HTR-8/SVneo (cell line): ENCODE measurements at places on chromosomes 2 and 18.

GRCh38 chr2:133453032-133453431 lies 115.2 kb downstream of the NCKAP5 start:
- DNase-seq = no peak

- no peak for DNase-seq
Observed at GRCh38 chr2:133235968-133236367, 332.3 kb downstream of the NCKAP5 start.

DNA sequence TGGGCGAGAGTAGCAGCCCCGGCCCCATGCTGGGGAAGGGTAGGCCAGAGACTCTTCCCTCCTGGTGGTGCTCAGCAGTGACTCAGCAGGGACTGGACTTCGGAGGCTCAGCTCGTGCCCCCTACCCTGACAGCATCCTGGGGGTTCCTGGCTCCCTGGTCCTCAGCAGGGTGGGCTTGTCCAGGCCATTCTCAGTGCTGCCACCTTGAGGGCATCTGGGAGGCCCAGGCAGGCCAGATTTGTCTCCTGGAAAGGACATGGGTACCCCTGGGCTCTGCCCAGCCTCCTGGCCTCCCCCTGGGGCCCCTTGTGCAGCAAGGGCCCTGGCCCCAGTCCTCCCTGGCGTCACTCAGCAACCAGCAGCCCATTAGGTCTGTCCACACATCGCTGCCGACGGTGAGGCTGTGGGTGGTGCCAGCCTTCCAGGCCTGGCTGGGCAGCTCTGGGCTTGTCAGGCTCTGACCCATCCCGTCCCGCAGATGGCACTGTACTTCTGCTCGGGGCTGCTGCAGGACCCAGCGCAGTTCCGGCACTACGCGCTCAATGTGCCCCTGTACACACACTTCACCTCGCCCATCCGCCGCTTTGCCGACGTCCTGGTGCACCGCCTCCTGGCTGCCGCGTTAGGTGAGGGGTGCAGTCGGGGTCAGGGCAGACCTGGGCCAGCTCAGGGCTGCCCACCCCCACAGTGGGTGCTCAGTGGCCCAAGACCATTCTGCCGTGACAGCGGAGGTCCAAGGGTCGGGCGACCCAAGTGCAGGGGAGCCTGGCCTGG lies 45.0 kb upstream of the ALPP start:
- no peak for DNase-seq

- no peak for DNase-seq
Observed at GRCh38 chr2:70420143-70420542, 118.3 kb upstream of the FAM136A start.

DNA sequence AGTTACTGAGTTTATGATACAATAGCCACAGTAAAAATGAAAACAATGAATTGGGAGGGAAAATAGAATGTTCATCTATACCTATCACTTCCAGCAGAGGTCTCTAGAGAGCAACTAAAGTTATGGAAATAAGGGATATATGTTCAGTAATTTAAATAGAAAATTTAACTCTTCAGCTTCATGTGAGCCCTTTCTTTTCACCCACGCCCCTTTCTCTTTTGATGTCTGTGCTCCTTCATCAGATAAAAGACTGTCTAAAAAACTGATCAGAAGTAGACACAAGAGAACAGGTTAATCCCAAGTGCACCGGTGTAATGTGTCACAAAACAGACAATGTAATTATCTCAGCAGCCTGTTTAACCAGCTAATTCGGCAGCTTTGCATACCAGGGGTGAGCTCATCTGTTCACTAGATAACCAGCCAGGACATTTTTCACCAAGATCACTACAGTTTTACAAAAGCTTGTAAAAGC lies 238.5 kb upstream of the ERBB4 start:
- DNase-seq = peak; percentile 10

- DNase-seq = no peak
Observed at GRCh38 chr2:218880102-218880858, at the start of gene WNT10A. TSS of gene WNT10A (plus strand) at chr2:218880852. CDS start at chr2:218880996, 144 bp downstream.

GRCh38 chr18:25799231-25799630 lies 291.2 kb downstream of the SS18 start:
- no peak for DNase-seq

GRCh38 chr18:48845174-48845573 lies 105.6 kb downstream of the SMAD7 start:
- DNase-seq = no peak

DNA sequence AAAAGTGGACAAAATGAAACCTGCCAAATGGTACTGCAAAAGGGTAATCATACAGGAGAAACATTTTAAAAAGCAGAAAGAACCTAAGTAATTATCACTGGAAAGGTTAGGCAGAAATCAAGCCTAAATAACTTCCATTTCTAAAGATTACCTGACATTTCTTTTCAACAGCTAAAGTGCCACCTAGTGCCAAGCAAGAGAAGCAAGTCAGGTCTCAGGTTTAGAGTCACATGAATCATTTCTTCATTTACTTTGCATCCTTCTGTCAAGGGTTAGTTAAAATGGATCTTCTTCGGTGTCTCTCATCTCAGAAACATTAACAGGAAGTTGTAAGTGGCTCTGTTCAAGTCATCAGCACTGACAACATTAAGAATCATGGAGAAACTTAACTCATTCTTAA lies 90.3 kb downstream of the AKAIN1 start:
- no peak for DNase-seq

DNA sequence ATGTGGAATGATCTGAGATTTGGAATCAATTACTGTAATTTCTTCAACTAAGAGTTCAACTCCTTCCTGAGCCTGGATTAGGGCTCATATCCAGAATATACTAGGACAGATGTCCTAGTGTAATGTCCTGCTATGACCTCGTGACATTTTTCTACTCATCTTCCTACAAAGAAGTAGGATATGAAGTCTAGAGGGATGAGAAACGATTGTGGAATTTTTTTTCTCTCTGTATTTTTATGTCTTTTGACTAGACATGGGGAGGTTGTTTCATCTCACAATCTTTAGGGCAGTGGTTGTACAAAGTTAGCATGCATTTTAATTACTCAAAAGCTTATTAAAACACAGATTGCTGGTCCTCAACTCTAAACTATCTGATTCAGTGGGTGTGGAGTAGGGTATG lies 203.0 kb downstream of the PARD3B start:
- DNase-seq = no peak

DNA sequence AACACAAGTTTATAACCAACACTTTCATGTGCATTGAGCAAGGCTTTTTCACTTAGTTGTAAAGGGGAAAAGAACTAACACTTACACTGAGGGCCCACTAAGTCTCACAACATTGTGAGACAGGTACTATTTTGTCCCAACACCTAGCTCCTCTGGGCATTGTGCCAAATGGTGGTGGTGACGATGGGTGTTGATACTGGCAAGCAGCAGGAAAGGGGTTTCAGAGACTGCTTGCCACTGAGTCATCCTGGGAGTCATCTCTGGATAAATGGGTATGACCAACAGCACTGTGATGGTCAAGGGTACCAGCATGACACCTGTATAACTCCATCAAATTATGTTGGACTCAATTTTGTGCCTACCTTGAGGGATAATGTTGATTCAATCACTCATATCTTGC lies 138.8 kb upstream of the ITGA6 start:
- no peak for DNase-seq

DNA sequence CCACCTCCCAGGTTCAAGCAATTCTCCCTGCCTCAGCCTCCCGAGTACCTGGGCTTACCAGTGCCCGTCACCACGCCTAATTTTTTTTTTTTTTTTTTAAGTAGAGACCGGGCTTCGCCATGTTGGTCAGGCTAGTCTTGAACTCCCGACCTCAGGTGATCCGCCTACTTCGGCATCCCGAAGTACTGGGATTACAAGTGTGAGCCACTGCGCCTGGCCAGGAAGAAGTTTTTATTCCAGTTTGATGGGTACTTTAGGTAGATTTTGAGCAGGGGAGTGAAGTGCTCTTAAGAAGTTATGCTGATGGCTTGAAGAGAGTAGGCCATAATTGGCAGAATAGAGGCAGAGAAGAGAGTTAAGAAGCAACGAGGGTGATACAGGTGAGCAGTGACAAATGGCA lies 25.3 kb downstream of the FZD5 start:
- DNase-seq = no peak

- no peak for DNase-seq
Observed at GRCh38 chr2:235278771-235279355, 215.0 kb upstream of the AGAP1 start.

DNA sequence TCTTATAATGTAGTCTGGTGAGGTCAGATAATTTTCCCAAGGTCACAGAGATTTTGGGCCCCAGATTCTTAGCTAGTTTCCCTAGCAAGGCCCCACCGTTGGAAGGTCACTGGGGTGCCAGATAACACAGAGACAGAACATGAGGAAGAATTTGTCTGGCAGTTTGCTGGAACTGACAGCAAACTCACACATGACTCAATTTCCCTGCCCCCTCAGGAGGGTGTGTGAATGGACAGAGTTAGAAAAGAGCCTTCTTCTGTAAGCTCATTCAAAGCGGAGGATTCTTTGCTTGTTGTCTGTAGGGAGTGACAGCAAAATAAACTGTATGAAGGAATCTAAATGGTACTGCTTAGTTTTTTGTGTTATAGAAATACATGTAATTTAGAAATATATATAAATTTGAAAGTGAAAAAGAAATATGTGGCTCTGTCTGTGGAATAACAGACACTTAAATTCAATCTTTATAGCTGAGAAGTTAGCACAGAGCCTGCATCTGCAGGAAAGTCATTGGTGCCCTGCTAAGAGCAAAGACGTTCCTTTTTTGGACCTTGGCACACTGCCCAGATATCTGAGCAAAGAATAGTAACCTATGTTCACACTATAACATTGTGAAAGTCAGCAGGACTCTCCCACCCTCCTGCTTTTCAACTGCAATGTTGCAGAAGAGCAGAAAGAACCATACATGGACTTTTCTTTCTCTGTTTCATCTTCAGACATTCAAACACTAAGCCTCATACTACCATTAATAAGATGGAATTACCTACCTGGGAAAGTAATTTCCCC lies 2.1 kb downstream of the MDH1 start:
- no peak for DNase-seq

GRCh38 chr2:100141906-100142305 lies 484 bp downstream of the AFF3 start:
- no peak for DNase-seq

DNA sequence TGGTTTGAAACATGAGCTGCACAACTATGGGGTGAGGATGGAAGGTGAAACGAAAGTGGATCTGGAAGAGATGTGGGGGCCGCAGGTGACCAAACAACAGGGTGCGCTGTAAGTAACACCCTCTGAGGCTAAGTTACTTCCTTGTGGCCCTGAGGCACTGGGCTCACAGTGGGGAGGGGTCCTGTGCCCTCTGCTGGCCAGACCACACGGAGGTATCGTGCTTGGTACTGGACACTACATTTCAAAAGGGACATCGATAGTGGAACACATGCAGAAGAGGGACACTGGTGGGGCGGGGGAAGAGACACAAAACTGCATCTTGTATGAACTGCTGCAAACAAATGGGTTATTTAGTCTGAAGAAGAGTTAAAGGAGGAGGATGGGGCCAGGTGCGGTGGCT lies 110.6 kb downstream of the CLIP4 start:
- DNase-seq = no peak

DNA sequence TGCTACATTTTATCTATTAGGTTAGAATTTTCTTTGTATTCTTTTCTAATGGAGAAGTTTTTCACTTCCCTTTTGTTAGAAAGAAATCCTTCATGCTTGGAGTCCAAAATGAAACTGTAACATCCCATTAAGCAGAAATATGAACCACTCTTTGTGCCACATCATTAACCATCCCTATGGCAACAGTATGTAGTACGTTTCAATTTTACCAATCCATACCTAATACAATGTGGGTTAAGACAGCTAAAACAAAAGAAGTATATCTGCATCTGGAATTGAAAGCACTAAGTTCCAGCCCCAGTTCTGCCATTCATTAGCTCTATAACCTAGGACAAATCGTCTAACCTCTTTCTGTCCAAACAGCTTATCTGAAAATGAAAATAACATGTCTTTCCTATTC lies 409.2 kb upstream of the SPHKAP start:
- DNase-seq = no peak

GRCh38 chr2:45332094-45332493 lies 279.0 kb downstream of the SRBD1 start:
- no peak for DNase-seq

DNA sequence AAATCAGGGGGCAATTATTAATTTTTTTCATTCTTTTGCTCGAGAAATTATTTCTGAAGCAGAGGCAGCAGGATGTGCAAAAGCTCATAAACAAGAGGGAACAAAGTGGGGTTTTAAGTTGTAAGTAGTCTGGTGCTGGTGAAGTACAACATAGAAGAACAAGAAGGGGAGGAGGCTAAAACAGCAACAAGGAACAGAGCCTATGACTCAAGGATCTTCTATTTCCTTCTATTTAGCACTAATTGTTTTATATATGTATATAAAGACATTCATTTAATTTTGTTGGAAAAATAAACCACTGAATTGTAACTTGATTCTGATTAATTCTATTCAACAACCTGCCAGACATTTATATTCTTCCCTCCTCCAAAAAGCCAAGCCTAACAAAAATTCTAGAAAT lies 35.0 kb downstream of the YES1 start:
- no peak for DNase-seq

DNA sequence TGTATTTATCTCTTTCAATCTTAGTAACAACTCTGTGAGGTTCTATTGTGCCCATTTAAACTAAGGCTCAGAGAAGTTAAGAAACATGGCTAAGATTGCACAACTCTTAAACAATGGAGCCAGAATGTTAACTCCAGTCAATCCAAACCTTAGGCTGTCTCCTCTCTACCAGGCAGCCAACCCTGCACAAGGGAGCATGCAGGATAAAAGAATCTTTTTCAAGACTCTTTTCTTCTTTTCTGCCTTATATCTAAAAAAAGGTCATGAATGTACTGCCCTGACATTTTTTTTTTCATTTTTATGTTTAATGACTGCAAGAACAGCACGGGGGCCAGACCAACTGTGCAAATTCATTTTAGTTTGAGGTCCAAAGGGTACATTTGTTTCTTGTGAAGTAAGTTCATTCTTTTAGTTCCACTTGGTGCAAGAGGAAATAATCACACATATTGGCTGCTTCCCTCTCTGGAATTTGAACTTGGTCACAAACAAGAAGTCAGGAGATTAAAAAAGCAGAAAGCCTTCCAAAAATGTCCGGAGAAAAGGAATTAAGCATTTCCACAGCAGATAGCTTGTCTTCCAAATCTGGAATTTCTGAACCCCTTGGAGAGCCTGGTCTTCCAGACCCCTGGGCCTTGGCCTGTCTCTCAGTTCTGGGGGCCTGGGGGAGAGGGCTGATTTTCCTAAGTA lies 96.0 kb upstream of the RIOK3 start:
- no peak for DNase-seq

DNA sequence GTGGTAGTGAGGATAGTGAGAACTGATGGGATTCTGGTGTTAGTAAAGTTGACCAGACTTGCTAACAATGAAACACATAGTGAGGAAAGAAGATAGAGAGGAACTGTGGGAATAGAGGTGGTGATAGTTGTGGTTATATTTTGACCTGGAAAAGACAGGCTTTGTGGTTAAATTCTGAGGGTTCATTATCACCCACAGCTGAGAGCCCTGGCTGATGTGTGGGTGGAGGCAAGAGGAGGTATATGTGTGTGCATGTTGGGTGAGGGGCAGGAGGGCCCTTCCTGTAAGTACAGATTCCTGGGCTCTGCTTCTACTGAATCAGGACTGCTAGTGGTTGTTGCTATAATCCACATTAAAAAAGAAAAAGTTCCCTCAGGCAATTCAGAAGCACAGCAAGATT lies 26.2 kb upstream of the TMEM163 start:
- no peak for DNase-seq
